HS-27A (cell line): ENCODE measurements at places on chromosomes 16 and 17.

GRCh38 chr17:58498177-58498828 is 10.1 kb upstream of the HSF5 start:
- no peak for DNase-seq

DNA sequence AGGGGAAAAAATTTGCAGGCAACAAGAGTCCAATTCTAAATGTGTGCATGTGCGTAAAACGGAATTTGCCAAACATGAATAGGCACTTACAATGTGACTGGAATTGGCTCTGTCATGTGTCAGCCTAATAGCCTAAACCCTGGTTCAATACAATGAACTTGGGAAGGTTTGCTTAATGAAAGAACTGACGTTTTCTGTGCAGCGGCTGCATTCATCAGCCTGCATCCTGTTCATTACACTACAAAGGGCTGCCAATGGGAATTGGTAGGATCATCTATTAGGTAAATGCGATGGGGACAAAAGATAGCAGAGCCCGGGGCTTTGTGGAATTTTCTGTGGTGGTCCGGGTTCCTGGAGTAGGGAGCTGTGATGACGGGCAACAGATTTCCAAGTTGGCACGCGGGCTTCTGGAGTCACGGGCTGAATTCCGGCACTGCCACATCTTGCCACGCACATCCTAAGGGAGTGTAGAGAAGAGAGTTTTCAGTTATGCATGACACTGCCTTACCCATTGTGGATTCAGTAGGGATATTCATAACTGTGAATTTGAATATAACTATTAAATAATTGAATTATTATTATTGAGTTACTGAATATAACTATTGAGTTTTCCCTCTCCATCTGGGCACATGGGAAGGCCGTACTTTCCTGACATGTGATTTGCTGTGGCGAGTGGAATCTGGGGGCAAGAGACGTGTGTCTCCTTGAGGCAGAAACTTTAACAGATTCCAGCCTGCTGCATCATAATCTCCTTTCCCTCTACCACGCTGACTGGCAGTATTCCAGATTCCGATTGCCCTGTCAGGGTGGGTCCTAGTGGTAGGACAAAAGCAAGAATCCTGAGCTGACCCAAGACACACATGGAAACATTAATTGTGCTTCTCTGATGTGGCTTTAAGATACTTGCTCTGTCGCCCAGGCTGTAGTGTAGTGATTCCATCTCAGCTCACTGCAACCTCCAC is 565.6 kb downstream of the WWOX start:
- no peak for DNase-seq

DNA sequence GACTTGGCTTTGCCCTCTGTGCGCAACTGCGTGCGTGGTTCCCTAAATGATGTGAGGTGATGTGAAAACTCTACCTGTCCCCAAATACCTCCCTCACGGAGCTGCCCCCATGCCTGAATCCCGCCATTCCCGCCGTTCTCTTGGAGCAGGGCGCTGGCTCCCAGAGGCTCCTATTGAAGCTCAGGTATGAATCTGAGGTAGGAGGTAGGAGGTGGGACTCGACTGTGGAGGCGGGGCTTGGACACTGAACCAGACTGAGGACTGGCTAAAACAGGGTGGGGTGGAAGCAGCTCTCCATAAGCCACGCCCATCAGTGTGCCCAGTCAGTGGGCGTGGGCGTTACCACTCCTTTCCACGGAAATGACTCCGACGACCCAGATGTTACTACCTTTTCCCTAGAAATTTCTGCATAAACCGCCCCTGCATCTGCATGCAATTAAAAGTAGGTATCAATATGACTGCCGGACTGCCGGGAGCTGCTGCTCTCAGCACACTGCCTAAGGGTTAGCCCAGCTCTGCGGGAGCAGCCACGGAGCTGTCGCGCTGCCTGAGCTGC is 41.0 kb downstream of the FOXL1 start:
- DNase-seq = no peak

- no peak for DNase-seq
Measured at GRCh38 chr17:64634218-64634617, 27.9 kb downstream of the SMURF2 start.

GRCh38 chr17:8700546-8700945 is 44.1 kb downstream of the CCDC42 start:
- DNase-seq = no peak

DNA sequence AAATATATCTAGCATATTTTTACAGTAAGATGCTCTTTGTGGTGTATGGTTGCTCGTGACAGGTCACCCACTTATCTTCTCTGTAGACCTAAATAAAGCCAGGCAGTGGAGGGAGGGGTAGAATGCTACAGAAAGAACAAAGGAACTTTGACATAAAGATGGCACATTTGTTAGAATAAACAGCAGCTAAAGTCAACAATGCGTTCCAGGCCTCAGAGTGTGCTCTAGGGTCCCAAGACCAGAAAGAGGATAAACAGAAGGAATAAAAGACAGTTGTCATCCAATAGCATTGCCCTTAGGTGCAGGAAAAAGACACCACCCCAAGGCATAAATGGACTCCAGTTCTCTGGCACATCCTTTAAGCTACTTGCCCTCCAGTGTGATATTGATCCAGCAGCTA is 523.0 kb upstream of the CDH11 start:
- DNase-seq = no peak

- no peak for DNase-seq
Measured at GRCh38 chr16:84819644-84820304, at the start of gene CRISPLD2. CRISPLD2 (plus strand) TSS chr16:84819985; CDS start chr16:84838496, 18,511 bp downstream.
